Naive B cell (primary cell): ENCODE measurements at places on chromosomes 2 and 18. TPM values are rescaled to one million over a fixed set of nuclear protein-coding genes. Genes with fewer than 3 reads are reported as not detected.

- DNase-seq = no peak
Measured at GRCh38 chr2:120637847-120638246, 97.8 kb upstream of the GLI2 start.

GRCh38 chr2:117523267-117523666, 291.2 kb upstream of the DDX18 start:
- DNase-seq = no peak

DNA sequence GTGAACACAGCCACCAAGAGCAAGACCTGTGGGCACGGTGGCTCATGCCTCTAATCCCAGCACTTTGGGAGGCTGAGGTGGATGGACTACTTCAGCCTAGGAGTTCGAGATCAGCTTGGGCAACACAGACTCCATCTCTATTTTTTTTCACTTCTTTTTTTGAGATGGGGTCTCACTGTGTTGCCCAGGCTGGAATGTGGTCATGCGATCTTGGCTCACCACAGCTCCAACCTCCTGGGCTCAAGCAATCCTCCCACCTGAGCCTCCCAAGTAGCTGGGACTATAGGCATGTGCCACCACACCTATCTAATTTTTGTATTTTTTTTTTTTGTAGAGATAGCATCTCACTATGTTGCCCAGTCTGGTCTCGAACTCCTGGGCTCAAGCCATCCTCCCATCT, 54.4 kb upstream of the SPRED2 start:
- DNase-seq = no peak

- no peak for DNase-seq
Measured at GRCh38 chr2:118671701-118672454, 175.6 kb downstream of the EN1 start.

Gene CXCR2
- polyA plus RNA-seq = not detected

Gene CDK15
- not detected for polyA plus RNA-seq

Gene TMEM17
- not detected for polyA plus RNA-seq

Gene COLEC11
- polyA plus RNA-seq = not detected

Gene LMAN2L
- polyA plus RNA-seq = 9.3 TPM

Gene UGT1A4
- polyA plus RNA-seq = not detected

Gene ABCA12
- polyA plus RNA-seq = not detected
